ENCODE measurements at places on chromosomes 2 and 18.

DNA sequence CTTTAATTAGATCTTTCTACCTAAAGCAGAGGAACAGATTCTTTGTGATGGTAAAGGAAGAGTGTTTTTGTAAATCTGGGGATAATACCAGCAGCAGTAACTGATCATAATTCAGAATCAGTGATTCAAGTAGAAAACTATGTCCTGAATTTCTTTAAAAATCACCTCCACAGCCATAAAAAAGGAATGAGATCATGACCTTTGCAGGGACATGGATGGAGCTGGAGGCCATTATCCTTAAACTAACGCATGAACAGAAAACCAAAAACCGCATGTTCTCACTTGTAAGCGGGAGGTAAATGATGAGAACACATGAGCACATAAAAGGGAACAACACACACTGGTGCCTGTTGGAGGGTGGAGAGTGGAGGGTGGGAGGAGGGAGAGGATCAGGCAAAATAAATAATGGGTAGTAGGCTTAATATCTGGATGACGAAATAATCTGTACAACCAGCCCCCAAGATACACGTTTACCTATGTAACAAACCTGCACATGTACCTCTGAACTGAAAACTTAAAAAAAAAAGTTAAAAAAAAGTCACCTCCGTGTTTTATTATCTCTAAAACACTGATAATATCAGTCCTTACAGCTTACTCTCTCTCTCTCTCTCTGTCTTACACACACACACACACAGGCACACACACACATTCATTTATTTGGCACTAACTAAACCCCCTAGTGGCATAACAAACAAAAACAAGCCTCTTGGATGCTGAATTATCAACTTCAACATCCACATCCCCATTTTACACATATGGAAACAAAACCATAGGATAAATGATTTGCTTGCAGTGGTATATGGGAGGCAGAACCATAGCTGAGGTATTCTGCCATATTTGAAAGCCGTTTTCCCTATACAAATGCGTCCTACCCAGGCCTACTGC, 1.4 kb downstream of the TM4SF20 start:
- DNase-seq = peak; percentile 11

DNA sequence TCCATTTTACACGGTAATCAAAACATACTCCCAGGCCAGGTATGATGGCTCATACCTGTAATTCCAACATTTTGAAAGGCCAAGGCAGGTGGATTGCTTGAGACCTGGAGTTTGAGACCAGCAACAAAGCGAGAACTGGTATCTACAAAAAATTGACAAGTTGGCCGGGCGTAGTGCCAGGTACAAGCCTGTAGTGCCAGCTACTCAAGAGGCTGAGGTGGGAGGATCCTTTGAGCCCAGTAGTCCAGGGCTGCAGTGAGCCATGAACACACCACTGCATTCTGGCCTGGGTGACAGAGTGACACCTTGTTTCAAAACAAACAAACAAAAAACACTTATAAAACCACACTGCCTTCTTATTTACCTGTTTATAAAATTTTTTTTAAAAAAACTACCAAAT, 80.8 kb downstream of the GAREM1 start:
- DNase-seq = peak; percentile 14

GRCh38 chr2:65031341-65032018, 24.7 kb upstream of the CEP68 start:
- no peak for DNase-seq

DNA sequence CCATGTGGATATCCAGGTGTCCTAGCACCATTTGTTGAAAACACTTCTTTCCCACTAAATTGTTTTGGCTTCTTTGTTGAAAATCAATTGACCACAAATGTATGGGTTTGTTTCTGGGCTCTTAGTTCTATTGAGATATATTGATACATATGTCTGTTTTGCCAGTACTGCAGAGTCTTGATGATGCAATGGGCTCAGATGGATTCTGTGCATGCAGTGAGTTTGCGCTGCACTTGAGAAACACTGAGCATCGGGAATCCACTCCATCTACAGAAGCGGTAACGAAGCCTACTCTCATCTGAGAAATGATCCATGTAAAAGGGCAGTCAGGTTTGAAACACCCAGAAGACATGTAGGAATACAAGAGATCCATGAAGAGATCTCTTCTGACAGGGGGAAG, 21.9 kb upstream of the DNAJC10 start:
- DNase-seq = no peak

DNA sequence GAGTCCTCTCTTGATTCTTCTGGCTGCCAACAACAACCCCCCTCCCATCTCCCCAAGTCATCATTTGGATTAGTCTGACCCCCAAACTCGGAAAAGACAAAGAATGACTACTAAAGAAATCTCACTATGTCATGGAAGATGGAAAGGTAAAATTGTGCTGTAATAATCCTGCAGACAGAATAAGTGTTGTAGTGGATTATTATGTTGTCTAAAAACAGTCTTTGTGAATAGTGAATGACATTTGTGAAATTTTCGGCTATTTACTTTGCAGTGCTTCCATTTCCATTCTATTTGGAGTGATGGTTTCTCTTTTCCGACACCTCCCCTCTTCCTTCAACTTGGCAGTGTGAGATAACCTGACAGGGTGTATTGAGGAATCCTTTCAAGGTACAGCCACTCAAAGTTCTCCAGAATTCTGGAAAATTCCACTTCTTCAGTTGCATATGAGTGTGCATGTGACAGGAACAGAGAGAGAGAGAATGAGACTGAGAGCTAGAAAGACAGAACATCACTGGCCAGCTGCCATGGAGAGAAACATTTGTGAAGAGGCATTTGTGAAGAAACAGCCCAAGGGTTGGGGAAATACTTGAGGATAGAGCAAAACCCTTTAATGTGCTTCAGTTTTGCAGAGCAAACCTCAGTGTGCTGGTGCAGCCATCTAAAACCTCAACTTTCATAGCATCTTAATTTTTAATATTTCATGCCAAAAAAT, 141.9 kb upstream of the DLX2 start:
- DNase-seq = no peak

GRCh38 chr2:183088061-183088460, 9.5 kb downstream of the DUSP19 start:
- no peak for DNase-seq

DNA sequence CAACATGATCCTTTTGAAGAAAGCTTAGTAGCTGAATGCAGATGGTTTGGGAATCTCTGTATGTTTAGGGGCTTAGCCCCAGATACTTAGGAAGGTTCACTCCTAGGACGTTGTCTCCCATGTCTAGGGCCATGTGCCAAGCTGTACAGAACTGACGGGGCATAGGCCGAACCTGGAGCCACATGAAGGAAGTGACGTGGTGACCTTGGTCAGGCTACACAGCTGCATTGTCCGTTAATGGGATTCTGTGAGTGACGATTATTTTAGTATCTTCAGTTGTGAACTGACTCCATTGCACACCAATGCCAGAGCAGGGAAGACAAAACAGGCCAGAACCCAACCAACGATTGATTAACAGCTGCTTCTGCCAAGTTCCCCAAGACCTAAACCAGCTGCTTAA, 139.3 kb downstream of the TPO start:
- DNase-seq = no peak

DNA sequence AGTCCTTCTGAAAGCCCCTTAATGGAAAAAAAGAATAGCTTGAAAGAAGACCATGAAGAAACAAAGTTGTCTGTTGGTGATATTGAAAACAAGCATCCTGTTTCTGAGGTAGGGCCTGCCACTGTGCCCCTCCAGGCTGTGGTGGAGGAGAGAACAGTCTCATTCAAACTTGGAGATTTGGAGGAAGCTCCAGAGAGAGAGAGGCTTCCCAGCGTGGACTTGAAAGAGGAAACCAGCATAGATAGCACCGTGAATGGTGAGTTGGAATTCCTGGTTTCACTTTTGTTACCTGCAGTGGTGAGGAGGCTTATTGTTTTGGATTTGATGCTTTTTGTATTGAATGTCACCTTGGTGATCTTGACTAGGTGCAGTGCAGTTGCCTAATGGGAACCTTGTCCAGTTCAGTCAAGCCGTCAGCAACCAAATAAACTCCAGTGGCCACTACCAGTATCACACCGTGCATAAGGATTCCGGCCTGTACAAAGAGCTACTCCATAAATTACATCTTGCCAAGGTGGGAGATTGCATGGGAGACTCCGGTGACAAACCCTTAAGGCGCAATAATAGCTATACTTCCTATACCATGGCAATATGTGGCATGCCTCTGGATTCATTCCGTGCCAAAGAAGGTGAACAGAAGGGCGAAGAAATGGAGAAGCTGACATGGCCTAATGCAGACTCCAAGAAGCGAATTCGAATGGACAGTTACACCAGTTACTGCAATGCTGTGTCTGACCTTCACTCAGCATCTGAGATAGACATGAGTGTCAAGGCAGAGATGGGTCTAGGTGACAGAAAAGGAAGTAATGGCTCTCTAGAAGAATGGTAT, 13.3 kb downstream of the SLC20A1 start:
- no peak for DNase-seq

DNA sequence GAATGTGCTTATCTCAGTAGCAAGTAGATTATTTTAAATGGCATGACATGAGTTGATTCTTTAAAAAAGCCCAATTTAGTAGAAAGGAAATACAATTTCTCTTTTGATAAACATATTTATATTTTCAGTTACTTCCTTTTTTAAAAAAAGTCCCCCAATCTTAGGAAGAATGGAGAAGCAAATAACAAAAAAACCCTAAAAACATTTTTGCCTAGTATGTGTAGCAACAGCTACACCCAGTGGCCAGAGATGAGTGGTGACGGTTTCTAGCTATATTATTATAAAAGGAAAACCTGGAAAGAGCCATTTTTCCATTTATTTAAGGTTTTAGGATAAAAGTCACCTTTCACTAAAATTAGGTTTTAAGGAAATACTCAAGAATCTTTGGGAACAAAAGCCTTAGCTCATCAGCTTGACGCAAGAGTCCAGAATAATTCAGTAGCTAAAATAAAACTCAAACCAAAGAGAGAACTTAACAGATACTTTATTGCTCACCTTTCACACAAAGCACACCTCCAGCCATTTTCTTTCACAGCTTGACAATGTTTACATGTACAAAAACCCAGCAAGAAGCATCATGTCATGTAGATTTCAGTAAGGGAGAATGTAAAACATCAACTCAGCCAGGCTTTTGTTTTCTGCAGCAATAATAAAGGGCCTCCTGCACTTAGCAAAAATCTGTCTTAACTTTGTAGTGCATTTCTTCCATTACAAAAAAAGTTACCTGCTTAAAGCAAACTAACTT, 15.7 kb downstream of the FAM98A start:
- DNase-seq = peak; percentile 63

GRCh38 chr2:70985283-70985688, 6.9 kb downstream of the ANKRD53 start:
- DNase-seq = no peak

DNA sequence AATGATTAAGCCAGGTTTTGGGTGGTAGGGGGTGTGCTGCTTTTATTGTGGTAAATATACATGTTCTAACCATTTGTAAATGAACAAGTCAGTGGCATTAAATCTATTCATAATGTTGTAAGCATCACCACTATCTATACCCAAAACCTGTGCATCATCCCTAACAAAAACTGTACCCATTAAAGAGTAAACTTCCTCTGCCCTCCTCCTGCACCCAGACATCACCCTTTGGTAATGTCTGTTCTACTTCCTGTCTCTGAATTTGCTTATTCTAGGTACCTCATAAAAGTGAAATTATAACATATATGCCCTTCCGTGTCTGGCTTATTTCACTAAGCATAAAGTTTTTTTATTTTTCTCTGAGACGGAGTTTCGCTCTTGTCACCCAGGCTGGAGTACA, 14.1 kb downstream of the RIF1 start:
- no peak for DNase-seq

- DNase-seq = no peak
These were observed 71.3 kb downstream of the FMNL2 start for GRCh38 chr2:152406119-152406835.

GRCh38 chr2:3529316-3530025, 10.1 kb upstream of the ADI1 start:
- no peak for DNase-seq

- DNase-seq = no peak
These were observed 2.2 kb downstream of the IMPACT start for GRCh38 chr18:24428709-24429108.

- DNase-seq = no peak
These were observed 214.2 kb downstream of the MREG start for GRCh38 chr2:215799194-215799593.

DNA sequence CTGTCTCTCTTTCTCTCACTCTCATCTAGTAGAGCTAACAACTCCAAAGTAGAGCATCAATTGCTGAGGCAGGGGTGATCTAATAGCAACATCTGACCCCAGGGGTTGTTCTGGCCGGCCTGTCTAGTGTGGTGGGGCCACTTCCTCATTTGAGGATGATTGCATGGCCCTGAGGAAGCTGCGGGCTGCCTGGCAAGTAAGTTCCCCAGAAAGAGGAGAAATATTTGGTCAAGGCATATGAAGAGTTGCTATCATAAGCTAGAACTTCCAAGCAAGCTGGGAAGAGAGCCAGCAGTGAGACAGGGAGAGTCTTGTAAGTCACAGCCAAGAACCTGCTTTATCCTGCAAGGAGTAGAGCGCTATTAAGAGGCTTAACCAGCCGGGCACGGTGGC, 50.8 kb upstream of the TMEM87B start:
- DNase-seq = no peak

GRCh38 chr18:58187674-58188073, 143.6 kb downstream of the NEDD4L start:
- DNase-seq = no peak

GRCh38 chr2:224970311-224970710, 72.0 kb downstream of the DOCK10 start:
- DNase-seq = no peak

DNA sequence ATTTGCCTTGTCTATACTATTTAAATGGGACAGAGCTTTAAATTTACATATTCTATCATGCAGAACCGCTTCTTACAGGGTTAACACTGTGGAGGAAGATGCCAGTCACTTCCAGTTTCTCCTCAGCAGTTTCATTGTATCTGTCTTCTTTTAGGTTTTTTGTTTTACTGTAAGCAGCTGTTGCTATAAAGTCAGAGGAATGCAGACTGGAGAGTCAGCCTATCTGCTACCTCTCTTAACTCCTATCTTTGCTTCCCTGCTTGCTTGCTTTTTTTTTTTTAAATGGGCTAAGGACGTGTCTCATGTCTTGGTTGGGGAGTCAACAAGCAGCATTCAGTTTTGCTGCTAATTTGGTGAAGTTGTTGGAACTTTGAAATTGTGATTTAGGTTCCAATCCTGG, 8.9 kb downstream of the EPC2 start:
- no peak for DNase-seq

DNA sequence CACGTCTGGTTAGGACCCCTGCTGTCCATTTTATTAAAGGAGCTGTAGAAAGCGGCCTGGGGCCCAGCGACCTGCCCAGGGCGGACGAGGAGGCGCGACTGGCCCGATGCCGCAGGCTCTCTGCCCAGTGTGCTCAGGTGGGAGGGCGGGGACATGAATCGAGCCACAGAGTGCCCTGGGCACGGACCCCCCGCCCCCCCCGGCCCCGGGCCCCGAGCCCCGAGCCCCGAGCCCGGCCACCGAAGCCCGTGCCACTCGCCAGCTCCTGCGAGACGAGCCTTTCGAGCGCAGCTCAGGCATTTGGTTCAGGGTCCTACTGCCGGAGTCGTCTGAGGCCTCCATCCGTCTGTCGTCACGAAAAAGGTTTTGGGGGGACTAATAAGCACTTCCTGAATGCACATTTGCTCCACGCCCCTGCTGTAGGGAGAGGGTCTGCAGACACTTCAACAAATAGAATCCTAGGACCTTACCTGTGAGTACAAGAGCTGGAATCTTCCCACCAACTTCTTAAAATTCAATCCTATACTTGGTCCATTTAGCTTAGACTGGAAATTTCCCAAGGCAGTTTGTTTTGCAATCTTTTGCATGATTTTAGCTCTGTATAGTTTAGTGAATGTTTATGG, 602 bp upstream of the ADAM17 start:
- no peak for DNase-seq
